Cortex of kidney (tissue), 1 donor: ENCODE measurements at places on chromosomes 11 and 22.

GRCh38 chr11:19080579-19080993, 20.1 kb upstream of the MRGPRX2 start:
- DNase-seq = no peak

GRCh38 chr11:67261640-67261945, 4.7 kb upstream of the GRK2 start:
- no peak for DNase-seq

- no peak for DNase-seq
Measured at GRCh38 chr22:39244496-39245129, at the start of gene PDGFB. Gene PDGFB (minus strand): TSS chr22:39244982. CDS start chr22:39243963, 1,019 bp downstream.

DNA sequence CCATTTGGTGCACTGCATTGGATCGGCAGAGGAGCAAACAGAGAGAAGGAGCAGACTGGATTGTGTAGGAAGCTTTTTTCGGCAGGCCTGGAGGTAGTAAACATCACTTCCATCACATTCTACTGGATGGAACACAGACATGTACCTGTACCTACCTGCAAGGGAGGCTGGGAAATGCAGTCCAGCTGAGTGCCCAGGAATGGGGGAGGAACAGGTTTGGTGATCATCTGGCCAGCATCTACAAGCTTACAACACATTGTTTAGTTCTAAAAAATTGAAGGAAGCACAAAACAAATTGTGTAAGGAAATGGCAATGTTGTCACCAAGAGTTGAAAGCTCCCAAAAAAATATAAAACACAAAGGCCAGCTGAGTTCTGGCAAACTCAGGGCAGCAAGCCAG, 19.1 kb downstream of the SMIM38 start:
- no peak for DNase-seq

DNA sequence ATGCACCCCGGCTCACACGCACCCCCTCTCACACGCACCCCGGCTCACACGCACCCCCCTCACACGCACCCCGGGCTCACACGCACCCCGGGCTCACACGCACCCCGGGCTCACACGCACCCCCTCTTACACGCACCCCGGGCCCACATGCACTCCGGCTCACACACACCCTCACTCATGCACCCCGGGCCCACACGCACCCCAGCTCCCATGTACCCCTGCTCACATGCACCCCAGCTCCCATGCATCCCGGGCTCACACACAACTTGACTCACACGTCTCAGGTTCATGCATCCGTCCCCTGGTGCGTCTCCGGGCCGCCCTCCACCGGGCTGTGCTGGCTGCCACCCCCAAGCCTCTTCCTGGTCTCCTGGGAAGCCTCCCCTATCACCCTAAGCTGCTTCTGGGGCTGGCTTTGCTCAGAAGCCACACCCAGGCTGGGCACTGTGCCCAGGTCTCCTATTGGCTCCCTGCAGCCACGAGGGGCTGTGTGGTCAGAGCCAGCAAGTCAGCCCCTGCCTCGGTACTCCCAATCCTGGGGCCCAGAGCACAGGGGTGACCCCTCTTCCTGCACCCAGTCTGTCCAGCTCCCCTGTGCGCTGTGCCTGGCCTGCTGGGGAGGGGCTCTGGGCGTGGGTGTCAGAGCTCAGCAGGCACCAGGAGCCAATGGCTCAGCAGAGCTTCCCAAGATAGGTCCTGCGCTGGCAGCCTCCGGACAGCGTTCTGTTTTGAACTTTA, 16.9 kb downstream of the TSPAN4 start:
- DNase-seq = no peak

GRCh38 chr11:106286881-106287504, 209.5 kb downstream of the AASDHPPT start:
- DNase-seq = no peak

GRCh38 chr11:111603611-111604130, 1.4 kb downstream of the SIK2 start:
- DNase-seq = no peak

GRCh38 chr22:27125539-27125938, 468.2 kb downstream of the MIAT start:
- no peak for DNase-seq

DNA sequence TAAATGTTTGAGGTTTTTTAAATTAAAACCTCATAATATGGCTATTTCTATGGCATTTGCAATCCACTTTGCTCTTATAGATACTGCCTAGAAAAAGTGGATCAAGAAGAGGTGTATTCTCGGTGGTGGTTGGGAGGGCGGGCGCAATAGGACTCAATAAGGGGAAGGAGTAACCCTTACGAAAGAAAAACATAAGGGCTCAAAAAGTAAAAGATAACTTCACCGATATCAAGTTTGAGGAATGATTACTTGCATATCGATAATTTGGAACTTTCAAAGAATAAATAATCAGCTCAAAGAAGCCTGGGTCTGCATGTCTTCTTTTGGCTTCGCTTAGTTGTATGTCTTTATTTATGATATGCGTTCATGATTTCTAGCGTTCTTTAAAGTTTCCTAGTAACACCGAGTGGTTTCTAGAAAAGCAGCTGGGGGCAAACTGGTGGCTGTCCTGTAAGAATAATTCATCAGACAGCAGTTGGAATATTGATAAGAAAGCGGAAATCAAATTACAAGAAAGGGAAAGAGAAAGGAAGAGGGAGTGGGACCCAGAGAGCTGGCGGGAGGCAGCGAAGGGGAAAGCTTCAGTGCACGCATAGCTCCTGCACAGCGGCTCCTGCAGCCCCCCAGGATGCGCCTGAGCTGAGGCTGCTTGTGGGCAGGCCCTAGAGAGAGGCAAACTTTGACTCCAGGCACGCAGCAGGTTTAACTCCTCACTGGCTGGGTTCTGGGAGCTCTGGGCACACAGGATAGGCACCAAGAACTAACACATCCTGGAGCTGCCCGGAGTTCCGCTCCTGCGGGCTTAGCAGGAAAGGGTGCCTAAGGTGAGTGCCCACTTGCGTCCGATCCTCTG, 9.1 kb upstream of the FLI1 start:
- no peak for DNase-seq

- no peak for DNase-seq
Measured at GRCh38 chr11:27699242-27699925, 871 bp downstream of the BDNF start.

DNA sequence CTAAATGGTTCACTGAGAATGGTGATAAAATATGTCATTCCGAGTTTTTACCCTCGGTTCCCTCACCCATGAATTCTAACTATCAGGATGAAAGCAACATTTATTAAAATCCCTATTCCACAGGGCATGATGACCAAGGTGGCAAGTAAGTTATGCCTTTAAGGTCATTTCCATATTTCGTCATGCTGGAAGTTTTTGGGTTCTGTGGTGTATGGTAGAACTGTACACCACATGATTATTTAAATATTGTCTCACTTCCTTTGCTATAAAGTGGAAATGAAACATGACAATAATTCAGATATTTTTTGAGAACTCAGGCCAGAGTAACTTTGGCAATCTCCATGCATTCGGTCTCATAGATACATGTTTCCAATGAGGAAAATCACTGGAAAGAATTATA, 68.5 kb upstream of the CARD18 start:
- DNase-seq = no peak

- no peak for DNase-seq
Measured at GRCh38 chr11:102456381-102456780, 3.8 kb upstream of the TMEM123 start.

DNA sequence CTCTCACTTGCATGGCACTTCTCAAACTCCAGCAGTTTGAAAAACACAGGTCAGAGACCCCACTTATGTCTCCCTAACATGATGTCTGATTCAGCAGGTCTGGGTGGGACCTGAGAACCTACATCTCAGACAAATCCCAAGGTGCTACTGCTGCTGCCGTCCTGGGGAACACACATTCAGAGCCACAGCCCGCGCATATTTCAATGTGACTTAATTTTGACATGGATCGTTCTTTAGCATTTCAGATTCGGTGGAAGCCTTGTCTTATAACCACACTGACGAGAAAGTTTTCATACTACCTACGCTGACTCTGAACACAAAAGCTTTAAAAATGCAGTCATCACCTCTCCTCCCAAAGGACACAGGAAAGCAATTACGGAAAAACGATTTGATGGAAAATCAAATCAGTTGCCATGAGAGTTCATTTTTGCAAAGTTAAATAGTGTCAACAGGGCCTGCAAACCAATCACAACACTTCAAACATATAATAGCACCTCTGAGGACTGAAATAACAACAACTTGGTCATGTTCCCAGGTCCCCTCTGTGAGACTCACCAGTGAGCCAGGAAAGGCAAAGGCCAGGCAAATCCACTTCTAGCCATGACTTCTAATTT, 132.6 kb downstream of the SHANK2 start:
- no peak for DNase-seq

DNA sequence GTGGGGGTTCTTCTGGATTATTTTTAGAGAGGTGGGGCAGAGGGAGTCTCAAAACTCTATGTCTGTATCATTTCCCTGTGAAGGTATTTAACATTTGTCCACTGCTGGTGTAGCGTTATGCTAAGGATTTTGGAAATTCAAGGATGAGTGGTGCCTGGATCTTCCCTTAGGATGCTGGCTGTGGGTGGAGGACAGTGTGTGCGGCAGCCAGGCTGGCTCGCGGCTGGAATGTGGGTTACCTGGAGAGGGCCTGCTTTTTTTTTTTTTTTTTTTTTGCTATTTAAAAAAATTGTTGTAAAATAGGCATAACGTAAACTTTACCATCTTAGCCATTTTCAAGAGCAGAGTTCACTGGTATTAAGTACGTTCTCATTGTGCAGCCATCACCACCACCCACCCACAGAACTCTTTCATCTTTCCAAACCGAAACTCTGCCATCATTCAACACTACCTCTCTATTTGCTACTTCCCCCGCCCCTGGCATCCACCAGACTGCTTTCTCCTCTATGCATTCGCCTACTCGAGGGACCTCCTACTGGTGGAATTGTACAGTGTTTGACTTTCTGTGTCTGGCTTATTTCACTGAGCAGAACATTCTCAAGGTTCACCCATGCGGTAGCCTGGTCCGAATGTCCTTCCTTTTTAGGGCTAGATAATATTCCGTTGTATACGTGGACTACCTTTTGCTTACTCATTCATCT, 67.1 kb downstream of the PARVB start:
- DNase-seq = no peak

DNA sequence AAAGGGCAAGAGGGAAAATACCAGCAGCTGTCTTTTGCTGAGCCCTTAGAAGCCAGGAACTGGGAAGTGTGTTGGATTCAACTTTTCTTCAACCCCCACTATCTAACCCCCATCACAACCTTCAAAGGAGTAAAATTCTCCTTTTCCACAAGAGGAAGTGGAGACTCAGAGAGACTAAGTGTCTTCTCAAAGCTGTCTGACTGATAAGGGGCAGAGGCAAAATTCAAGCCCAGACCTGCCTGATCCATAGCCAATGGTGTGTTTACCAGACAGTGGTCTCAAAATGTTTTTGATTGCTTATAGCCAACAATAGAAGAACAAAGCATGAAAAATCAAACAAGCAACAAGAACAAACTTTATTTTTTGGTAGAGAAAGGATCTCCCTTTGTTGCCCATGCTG, 707.0 kb downstream of the NTM start:
- DNase-seq = no peak

DNA sequence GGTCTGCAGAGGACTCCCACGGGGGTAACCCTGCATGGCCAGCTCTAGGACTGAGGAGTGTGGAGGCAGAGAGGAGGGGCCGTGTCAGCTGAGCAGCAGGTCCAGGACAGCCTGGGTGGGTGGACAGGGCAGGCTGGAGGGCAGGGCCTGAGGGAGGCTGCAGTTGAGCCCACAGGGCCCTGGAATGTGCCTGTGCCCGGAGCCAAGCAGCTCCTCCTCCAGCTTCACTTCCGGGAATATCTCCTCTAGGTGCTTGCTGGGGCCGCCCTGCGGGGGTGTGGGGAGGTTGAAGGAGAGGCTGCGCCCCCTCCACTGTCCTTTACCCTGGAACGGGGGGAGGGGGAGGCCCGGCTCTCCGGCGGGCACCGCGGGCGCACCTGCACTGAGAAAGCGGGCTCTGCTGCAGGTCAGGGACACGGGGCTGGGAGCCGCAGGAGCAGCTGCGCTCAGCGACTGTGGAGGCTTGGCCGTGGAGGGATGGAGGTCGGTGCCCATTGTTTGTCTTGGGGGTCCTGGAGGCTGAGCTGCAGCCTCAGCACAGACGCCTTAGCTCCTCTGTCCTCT, 1293.2 kb downstream of the BRD1 start:
- DNase-seq = no peak

- no peak for DNase-seq
Measured at GRCh38 chr11:65432686-65433582, 10.3 kb downstream of the NEAT1 start.

- DNase-seq = no peak
Measured at GRCh38 chr11:65493367-65494176, 5.3 kb upstream of the MALAT1 start.

DNA sequence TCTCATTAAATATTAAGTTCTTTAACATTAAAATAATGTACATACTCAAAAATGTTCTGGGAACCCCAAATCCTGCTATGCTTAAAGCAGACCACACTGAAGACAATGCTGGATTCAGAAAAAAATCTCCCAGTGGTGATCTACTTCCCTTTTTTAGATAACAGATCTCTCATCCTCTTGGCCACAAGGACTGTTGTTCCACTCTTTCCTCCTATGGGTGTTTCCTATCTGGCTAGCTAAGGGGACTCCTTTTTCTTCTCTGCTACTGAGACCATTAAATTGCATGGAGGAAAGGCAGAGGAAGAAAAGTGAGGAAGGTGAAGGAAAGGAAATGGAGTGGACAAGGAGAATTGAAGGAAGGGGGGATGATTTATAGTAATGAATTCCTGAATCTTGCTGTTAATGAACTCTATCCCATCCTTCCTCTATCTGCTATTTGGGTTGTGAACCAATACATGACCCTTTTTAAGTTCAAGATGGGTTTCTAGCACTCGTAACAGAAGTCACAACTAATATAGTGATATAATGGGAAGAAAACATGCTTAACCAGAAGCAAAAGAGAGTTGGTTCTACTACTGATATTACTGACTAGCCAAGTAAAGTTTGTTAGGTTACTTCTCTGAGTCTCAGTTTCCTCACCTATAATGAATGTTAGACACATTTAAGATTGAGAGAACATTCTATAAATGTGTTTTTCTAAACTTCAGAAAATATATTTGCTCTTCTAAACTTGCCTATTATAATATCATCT, 53.2 kb downstream of the PIK3C2A start:
- DNase-seq = no peak

- DNase-seq = no peak
Measured at GRCh38 chr11:70394211-70394950, 3.9 kb upstream of the CTTN start.

GRCh38 chr22:49255741-49256318, 571.8 kb downstream of the BRD1 start:
- no peak for DNase-seq

GRCh38 chr11:106012744-106013143, 9.3 kb downstream of the MSANTD4 start:
- no peak for DNase-seq

DNA sequence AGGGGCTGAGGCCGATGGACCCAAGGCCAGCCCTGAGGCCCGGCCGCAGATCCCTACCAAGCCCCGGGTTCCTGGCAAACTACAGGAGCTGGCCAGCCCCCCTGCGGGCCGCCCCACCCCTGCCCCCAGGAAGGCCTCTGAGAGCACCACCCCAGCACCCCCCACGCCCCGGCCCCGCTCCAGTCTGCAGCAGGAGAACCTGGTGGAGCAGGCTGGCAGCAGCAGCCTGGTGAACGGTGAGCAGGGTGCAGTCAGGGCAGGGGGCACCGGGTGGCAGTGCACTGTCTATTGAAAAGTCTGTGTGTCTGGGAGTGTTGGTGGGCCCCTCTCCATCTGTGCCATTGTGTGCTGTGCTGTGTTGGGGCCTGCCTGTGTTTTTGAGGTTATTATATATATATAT, 16.1 kb downstream of the MICALL1 start:
- DNase-seq = no peak

- no peak for DNase-seq
Measured at GRCh38 chr11:113894421-113894996, 10.1 kb upstream of the HTR3B start.

- no peak for DNase-seq
Measured at GRCh38 chr11:17985517-17985916, 27.3 kb downstream of the SERGEF start.
